ENCODE measurements at places on chromosomes 2 and 18. TPM values are rescaled to one million over a fixed set of nuclear protein-coding genes. Genes with fewer than 3 reads are reported as not detected.

DNA sequence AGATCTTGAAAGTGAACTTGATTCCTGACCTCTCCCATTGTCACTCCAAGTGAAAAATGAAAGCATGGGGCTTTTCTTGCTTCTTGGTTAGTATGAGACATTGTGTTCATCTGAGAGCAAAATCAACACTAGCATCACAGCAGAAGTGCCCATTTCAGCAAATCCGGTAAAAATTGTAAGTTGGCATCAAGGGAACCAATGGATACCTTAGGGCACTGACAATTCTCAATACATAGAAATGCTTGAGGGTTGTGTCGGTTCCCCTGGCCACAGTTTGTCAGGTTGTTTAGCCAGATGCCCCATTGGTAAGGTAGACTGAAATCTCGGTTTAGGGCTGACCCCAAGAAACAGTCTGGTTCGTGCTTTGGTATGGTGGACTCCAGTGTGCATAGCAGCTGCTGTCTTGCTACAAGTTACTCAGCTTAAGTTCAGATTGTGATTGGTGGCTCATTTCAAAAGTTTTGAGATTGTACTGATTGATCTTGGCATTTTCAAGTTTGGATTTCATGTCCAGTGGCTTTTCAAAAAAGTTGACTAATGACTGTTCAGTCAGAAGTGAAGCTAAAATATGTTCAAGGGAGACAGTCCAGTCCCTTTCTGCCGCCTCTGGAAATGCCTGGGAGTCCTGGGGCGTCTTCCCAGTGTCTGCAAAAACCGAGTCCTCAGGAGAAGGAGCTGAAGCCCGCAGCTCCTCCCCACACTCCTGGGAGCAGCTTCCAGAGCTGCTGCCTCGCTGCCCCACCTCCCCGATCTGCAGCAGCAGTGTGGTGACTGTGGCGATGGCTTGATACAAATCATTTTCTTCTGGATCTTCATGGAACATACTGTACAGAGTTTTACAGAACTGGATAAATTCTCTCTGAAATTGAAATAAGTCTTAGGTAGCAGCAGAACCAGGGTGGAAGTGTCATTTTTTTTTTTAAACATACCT is 5.6 kb downstream of the RPL31 start:
- DNase-seq = no peak

DNA sequence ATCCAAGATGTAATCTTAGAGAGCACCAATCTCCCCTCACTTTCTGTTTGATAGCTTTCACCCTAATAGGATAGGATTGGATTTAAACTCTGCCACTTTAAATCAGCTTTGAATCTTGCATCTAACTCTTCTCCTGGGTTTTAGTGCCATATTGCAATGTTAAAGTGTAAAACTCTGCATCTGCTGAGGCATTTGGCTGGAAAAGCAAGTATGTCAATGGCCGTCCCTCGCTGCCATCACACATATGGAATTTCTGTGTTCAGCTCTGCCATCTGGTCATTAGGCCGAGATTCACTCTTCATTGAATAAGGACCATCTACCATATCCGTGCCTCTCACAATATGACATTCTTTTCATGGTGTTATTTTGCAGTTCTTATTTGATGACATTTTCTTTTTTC is 728.1 kb upstream of the PIK3C3 start:
- no peak for DNase-seq

GRCh38 chr2:232276733-232277313 is 101.7 kb upstream of the ALPP start:
- DNase-seq = no peak

GRCh38 chr18:75257605-75258004 is 47.0 kb downstream of the TSHZ1 start:
- no peak for DNase-seq

DNA sequence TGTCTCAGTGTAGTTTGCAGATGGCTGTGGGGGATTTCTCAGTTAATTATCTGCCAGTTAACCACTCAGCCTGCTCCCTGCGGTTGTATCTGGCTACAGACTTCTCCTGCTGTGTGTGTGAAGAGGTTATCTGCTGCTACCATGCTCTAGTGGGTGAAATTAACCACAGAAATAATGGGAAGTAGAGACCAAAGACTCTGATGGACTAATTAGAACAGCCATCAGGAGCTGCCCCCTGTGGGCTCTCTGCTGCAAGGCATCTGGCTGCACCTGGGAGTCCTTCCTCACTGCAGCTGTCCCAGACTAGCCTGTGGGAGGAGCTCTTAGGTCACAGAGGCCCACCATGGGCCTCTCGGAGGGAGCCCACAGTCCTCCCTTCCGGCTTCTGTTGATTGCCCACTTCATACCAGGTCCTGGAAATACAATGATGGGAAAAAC is 66.6 kb downstream of the CTIF start:
- DNase-seq = no peak

GRCh38 chr2:96772903-96773671 is 12.4 kb downstream of the CNNM4 start:
- DNase-seq = no peak

- no peak for DNase-seq
Measured at GRCh38 chr18:58338141-58338540, 290.8 kb downstream of the ALPK2 start.

CD8B2 gene
- not detected for polyA plus RNA-seq

- DNase-seq = no peak
Measured at GRCh38 chr2:62994206-62994605, 56.4 kb upstream of the OTX1 start.

PTPRM gene
- polyA plus RNA-seq = 81.1 TPM

Data from AG04450 (cell line).